ENCODE measurements at places on chromosomes 3 and 15.

DNA sequence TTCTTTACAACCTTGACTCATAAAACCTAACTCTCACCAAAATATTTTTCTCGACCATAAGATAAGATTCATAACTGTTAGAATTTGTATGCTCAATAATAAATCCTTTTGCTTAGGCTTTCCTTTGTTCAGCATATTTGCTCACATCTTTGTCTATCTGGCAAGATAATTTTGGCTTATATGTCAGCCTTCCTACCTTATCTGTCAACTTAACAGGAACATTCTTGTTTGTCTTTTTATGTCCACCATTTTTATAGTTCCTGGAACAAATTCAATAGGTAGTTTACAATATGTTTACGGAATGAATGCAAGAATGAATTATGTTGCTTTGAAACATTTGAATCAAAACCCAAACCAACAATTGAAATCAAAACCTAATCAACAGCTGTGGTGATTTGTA lies 41.0 kb upstream of the P2RY1 start:
- DNase-seq: no peak

- DNase-seq: no peak
Measured at GRCh38 chr3:129002573-129003569, 1.8 kb downstream of the EFCC1 start.

DNA sequence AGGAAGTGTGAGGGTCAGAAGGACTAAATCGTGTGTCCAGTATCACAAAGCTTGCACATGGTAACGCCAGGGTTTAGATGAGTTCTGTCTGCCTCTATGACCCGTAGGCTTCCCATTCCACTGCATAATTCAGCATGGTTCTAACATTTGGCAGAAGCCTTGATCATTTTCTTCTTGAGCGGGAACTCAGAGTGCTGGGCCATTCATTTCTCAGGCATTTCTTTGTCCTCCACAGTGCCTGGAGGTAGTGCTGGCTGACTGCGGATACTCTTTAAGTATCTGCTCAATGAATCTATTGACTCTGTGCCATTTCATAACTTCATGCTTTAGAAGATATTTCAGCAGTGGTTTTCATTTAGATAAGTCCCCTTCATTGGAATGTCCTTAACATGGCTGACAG lies 370.2 kb downstream of the EPHB1 start:
- no peak for DNase-seq

DNA sequence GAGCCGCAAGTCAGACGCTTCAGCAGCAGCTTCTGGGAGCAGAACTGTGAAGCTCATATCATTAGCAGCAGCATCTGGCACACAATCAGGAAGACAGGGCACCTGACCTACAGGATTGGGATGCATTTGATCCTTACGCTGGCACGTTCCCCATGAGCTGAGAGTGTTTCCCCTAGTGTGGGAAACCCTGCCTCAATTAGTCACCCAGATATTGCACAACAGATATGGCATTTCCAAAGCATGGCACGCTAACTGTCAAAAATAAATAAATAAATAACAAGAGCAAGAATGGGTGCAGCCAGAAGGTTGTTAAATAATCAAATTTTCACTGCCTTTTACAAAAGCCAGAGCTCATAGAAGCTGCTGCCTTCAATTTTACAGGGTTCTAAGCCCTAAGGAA lies 189.6 kb upstream of the THBS1 start:
- DNase-seq: no peak

All from activated gamma-delta T cell (primary cell).